ENCODE measurements at places on chromosomes 13 and 19.

DNA sequence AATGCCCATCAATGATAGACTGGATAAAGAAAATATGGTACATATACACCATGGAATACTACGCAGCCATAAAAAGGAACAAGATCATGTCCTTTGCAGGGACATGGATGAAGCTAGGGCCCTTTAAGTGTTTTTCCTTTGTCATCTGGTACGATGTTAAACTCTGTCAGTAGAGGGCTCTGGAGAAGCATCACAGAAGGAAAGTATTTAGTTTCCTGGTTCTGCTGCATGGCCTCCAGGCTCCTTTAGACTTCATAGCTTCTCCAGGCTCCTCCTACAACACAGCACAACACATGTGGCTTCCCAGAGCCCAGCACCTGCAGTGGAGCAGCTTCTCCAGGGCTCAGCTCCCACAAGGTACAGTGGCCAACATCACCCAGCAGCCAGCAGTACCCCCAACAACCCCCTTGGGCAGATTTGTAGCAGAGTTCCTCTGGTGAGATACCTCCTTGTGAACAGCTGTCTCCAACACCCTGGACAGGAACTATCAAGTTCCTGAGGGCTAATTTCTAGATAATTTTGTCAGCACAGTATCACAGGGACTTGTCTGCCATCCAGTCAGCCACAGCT is 63.4 kb downstream of the KCTD12 start:
- DNase-seq: no peak

DNA sequence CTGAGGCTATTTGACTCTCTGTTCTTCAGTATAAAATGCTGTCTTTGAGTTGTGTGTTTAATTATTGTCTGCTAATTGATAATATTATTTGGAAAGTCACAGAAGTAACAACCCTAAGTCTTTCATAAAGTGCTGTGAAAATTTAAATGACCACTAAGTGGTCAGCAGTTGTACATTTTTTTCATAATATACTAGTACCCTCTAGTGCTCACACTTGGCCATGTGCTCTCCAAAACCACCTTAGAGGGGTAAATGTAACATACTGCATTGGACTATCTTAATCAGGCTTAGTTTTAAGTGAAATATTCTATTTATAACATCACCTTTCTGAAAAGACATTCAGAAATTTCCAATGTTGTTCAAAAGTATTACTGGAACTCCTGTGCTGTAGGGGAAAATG is 745.3 kb downstream of the GPC5 start:
- no peak for DNase-seq

DNA sequence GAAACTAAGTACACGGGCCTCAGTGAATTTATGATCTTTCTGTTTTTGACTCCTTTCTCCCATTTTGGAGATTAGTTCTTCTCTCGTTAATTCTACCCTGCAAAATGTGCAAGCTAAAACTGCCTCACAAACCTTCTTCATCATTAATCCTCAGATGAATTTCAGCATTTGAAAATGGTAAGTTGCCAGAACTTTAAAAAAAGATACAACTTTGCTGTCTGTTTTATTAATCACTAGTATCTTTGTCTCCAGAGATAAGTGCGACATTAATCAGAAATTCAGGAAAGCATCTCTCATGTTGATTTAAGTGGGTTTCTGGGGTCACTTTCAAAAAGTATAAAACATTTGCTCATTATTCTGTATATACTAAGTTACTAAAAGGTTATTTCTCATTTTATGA is 227.0 kb upstream of the RXFP2 start:
- DNase-seq: no peak

DNA sequence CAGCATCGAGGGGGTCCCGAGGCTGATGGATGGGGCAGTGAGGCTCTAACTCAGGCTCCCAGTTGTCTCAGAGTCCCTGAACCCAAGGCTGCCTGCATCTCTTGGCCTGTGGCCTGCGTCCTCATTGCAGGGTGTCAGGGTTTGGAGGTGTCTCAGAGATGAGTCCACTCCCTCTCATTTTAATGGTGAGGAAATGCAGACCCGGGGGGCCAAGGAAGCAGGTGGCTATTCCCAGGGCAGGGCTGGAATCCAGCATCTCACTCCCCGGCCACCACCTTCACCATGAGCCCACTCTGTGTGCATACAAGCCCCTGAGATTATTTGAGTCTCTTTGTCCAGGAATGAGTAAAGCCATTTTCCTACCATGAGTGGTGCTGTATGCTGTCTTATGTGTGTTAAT is 21.4 kb downstream of the TEX29 start:
- DNase-seq: no peak

DNA sequence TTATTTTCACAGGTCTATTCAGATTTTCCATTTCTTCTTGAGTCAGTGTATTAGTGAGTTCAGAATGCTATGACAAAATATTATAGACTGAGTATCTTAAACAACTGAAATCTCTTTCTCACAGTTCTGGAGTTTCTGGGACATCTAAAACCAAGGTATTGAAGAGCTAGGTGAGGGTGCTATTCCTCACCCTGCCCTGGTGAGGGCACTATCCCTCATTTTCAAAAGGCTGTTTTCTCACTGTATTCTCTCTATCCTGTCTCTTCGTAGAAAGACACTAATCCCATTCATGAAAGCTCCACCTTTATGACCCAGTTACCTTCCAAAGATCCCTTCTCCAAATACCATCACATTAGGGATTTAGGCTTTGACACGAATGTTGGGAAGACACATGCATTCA is 1617.1 kb downstream of the PCDH9 start:
- no peak for DNase-seq

DNA sequence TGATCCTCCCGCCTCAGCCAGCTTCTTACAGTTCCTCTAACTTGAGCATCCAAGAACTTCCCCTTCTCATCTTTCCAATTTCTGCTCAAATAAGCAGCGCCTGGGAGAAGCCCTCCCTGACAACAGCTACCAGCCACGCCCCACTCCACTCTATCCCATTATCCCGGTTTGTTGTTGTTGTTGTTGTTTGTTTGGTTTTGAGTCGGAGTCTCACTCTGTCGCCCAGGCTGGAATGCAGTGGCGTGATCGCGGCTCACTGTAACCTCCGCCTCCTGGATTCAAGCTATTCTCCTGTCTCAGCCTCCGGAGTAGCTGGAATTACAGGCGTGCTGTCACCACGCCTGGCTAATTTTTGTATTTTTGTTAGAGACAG is 822 bp upstream of the PTPRS start:
- no peak for DNase-seq

- no peak for DNase-seq
These were observed 2.8 kb downstream of the THAP8 start for GRCh38 chr19:36051236-36051635.

GRCh38 chr13:25397763-25398162 is 26.0 kb downstream of the ATP8A2 start:
- no peak for DNase-seq

DNA sequence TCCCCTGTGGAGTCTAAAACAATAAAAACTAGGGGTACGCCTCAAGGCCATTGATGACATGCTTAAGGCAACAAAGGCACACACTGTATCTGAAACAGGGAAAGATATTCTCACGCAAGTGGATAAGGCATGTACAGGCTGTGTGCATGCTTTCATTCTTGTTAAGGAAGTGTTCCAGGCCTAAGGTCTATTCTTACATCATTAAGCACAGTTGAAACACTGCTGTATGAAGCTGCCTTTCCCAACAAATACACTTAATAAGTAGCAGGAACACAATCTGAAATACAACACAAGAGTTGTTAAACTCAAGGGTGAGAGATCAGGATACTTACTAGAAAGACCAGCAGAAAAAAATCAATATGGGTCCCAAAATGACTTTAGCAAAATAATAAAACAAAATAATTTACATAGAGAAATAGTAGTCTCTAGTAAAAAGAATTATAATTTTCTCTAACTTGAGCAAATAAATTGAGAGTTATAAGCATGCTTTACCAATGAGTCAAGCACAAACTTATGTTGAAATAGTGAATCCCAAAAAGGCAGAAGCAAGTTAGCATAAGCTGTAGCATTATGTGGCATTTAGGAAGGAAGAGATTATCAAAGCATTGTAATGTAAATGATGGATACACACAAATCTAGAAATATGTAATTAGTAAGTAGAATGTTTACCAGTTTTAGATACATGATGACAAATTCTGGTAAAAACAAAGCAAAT is 796.9 kb downstream of the SLITRK1 start:
- DNase-seq: no peak

DNA sequence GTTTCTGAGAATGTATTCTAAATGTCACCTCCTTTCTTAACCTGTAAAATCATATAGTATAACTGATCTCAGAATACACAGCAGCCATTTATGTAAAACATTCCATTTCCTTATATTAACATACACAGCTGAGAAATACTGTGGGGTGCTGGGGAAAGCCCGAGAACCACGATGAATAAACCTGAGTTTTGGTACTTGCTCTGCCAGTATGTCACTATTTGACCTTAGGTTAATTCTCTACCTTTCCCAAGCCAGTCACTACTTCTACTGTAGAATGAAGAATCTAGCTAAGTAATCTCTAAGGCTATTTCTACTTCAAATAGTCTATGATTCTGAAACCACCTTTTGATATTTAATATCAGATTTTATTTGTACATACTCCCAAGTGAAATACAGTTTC is 173.7 kb downstream of the TBC1D4 start:
- DNase-seq: no peak

- DNase-seq: no peak
These were observed 21.2 kb upstream of the TMEM255B start for GRCh38 chr13:113737803-113738202.

DNA sequence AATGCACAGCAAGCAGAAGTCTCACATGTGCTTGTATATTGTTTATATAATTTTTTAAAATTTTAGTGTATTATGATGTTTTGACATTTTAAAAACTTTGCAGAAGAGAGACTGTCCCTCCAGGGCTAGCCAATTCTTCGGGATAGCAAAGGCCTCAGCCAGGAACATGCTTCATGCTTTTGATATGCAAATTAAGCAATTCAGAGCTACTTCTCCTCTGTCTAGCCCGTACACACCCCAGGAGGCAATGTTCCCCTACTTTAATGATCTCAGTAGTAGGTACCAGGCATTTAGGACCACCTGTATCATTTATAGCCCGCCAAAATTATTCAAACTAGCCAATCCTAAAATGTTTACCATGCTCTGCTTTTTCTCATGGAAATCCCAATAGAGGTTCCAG is 1116.2 kb downstream of the OLFM4 start:
- DNase-seq: no peak

DNA sequence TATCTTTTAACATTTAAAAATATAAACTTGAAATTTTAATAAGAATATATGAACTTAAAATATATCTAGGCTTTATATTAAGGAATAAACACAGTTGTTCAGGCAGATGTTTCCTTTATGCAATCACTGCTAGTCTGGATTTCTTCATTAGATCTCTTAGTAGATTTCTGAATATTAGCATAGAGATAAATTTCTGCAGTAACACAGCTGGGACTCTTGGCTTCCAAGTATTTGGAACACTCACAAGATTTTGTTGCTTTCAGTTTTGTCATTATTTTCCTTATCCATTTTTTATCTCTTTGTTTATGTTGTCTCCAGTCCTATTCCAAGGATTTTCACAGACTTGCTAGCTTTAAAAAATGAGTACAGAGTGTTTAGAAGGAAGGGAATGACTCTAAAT is 857.1 kb downstream of the GPC5 start:
- no peak for DNase-seq

DNA sequence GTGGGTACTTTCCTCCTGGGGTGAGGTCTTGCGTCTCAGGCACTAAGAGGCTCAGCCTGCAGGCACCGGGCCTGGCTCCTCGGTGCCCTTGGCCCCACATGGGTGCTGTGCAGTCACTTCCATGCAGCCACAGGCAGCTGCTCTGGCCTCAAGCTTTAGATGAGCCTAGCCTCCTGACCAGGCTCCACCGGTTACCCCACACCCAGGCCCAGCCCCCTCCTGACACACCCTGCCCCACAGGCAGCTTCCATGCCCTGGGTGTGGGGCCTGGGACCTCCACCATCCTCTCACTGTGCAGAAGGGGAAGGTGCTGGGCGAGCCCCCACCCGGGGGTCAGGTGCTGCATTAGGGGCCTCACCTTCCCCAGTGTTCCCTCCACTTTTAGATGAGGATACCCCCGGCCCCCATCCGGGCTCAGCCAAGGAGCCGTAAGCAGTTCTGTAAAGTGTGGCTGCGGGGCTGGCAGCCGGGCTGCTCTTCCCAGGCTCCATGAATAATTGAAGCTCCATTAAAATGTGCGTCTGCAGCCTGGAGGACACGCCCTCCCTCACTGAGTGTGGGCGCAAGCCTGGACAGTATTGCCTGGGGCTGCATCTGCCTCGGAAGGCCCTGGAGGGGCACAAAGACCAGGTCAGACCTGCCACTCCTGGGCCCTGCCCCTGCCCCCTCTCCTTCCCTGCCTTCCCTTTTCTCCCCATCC is 72.5 kb upstream of the KCTD15 start:
- no peak for DNase-seq

- no peak for DNase-seq
These were observed 1.1 kb downstream of the FOXO1 start for GRCh38 chr13:40665126-40666044.

- DNase-seq: no peak
These were observed 193.1 kb downstream of the ZNF486 start for GRCh38 chr19:20359933-20360720.

- DNase-seq: no peak
These were observed 204.7 kb downstream of the FGF14 start for GRCh38 chr13:102197193-102197592.

GRCh38 chr13:30164146-30164545 is 143.2 kb downstream of the KATNAL1 start:
- no peak for DNase-seq

DNA sequence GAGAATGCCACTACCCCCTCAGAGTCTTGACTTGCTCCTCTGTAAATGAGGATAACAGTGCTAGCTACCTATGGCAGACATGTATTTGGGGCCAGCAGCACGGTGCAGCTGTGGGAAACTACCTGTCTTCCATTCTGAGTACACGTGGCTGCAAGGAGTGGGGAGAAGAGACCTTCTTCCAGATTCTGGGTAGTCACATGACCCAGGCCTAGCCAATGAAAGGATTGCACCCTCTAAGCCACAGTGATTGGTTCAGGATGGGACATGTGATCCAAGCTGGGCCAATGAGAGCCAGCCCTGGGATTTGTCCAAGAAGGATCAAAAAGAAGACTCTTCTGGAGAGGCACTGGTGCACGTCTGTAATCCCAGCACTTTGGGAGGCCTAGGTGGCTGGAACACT is 5.5 kb downstream of the ZNRF4 start:
- no peak for DNase-seq

DNA sequence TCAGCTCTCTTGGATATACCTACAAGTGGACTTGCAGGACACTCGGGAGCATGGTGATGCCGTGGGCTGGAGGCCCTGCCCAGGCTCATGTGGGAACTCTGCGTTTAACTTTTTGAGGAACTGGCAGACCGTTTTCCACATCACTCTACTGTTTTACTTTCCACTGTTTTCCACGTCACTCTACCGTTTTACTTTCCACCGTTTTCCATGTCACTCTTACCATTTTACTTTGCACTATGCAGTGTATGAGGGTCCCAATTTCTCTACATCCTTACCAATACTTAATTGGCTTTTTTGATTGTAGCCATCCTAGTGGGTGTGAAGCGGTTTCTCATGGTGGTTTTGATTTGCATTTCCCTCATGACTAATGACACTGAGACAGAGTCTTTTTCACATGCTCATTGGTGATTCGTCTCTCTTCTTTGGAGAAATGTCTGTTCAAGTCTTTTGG is 40.5 kb downstream of the GATAD2A start:
- no peak for DNase-seq

- no peak for DNase-seq
These were observed 2.6 kb downstream of the EPN1 start for GRCh38 chr19:55677572-55678028.

Data from SIG-M5 (cell line).